ENCODE measurements at places on chromosomes 1 and 21.
A peak's percentile ranks its signal among the peaks of the same experiment; 100 is the strongest.

DNA sequence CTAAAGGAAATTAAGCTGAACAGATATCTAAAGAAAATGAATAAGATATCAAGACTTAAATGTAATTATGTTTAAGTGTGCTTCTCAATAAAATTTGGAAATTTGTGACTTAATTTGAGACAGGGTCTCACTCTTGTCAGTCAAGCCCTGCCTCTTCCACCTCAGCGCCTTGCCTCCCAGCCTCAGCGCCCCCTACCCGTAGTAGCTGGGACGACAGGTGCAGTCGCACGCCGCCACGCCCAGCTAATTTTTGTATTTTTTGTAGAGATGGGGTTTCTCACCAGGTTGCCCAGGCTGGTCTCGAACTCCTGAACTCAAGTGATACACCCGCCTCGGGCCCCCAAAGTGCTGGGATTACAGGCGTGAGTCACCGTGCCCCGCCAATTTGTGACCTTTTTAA, 117.0 kb downstream of the CLEC20A start:
- peak; percentile 5 for DNase-seq

GRCh38 chr21:36874665-36875064, 91.8 kb downstream of the HLCS start:
- DNase-seq = no peak

DNA sequence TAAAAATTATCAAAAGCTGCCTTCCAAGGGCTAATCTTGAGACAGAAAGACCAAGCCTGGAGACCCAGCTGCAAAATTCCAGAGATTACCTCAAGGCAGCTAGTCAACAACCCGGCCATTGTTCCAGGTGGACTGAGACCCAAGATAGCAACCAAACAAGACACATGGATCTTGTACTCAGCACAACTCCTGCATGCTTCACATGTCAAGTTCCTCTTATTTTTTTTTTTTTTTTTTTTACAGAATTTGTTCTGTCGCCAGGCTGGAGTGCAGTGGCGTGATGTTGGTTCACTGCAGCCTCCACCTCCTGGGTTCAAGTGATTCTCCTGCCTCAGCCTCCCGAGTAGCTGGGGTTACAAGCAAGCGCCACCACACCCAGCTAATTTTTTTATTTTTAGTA, 40.1 kb downstream of the CD2 start:
- DNase-seq = no peak

DNA sequence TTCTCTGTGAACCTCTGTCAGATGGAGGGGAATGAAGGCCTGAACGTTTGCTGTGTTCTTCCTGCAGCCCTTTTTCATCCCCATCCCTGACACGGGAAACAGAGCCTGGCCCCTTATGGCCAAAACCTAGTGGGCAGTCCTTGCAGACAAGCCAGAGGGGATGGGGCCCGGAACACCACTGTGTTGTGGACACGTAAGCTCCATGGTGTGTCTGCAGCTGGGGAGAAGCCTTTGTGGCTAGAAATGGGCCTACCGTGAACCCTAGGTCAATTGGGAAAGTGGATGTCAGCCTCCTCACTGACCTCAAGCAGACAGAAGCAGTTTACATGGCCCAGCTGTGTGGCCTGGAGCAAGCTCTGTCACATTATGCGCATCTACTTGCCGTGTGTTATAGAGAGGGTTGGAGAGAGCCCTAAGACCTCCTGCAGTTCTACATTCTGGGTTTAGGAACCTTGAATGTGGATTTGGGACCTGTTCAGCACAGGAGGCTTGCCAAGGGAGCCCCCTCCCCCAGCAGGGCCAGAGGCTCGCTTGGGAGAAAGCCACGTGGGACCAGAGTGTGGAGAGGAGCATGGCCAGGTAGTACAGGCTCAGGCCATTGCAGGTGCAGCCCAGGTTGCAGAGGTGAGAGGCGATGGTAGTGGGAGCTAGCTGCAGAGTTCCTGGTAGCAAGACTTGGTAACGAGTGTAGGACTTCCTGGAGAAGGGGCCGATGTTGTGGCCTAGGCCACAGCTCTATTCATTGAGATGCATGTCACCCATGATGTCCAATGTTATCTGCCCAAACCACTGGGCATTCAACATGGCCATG, 20.7 kb downstream of the PARS2 start:
- DNase-seq = no peak

GRCh38 chr1:91696321-91696720, 189.6 kb downstream of the TGFBR3 start:
- DNase-seq = no peak

DNA sequence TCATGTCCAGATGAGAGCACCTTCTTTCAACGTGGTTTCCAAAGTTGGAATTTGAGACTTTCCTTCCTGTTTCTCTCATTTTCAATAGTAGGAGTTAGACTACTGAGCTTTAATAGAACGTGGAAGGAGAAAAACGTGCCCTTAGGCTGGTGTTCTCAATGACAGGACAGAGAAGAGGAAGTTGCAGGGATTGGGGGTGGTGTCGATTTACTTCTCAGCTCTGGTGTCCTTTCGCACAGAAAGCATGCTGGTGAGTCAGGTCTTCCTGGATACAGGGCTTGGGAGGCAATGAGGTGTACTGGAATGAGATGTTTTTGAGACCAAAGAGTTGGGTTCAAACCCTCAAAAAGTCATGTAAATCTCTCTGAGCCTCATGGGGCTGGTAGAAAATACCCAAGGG, 67.1 kb downstream of the HIVEP3 start:
- DNase-seq = no peak

GRCh38 chr1:226054519-226055327, 7.8 kb upstream of the H3-3A start:
- DNase-seq = no peak

- no peak for DNase-seq
Observed at GRCh38 chr21:38422082-38422481, 76.2 kb downstream of the ERG start.

- DNase-seq = no peak
Observed at GRCh38 chr1:225580238-225581099, 72.5 kb downstream of the ENAH start.

- DNase-seq = no peak
Observed at GRCh38 chr1:208047975-208048374, 137.1 kb upstream of the CD34 start.

DNA sequence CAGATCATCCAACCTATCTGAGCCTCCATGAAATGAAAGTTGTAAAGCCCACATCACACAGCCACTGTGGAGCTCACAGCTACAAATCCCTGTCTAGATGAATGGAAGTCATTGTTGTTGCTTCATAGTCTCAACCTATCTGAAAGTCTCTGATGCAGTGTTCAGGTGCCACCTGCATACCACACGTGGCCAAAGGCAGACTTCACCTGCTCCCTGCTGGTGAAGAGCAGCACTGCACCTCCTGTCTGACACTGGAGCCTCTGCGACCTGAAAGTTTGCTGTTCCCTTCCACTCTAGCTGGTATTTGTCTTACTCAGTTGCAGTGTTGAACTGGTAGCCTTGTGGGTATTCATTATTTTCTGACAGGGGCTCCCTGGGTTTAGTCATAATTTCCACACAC, 18.4 kb downstream of the LORICRIN start:
- DNase-seq = peak; percentile 56

DNA sequence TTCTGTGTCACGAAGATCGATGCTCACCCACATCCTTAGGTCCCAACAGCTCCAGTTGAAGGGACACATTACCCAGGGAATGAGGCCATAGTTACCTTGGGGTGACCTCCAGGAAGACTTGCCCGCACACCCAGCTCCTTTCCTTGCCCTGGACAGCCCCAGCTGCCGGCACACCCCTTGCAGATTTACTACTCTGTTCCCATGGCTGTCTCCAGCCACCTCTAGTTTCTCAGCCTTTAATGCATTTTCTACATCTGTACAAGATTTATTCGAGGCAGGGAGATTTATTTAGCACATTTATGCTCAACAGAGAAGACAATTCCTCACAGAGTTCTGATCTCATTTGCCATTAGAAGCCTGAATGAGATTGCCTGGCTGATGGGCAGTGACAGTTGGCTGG, 36.7 kb downstream of the SYT2 start:
- DNase-seq = no peak

- no peak for DNase-seq
Observed at GRCh38 chr1:40712405-40712944, 21.0 kb downstream of the NFYC start.

DNA sequence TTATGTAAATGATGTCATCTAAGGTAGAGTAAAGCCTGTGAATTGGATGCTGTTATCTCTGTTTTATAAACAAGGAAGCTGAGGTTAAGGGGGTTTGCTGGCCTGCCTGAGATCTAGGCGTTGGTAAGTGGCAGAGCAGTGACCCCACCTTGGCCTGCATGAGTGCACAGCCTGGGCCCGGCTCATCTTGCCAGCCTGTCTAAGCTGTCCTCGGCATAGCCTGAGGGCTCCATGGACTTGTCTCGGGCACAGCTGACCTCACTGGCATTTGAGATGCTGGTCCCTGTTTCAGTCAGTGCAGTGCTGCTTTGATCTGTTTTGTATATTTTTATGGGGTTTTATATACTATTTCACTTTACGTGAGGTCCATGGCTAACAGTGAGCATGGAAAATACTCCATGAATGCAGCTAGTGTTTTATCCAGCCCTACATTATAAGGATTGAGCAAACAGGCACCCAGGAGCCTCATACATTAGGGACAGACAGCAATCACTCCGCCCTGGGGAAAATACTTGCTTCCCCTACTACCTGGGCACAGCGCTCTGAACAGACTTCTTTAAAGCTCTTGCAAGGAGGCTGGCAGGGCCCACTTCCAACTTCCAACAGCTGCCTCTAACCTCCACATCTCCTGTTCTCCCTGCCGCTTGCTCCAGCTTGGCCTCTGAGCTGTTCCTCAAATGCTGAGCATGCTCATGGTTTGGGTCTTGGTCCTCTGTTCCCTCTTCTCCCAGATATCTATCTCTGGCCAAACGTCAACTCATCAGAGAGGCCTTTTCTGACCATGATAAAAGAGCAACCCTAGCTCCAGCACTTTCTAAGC, 150.6 kb upstream of the HMGB4 start:
- DNase-seq = no peak

DNA sequence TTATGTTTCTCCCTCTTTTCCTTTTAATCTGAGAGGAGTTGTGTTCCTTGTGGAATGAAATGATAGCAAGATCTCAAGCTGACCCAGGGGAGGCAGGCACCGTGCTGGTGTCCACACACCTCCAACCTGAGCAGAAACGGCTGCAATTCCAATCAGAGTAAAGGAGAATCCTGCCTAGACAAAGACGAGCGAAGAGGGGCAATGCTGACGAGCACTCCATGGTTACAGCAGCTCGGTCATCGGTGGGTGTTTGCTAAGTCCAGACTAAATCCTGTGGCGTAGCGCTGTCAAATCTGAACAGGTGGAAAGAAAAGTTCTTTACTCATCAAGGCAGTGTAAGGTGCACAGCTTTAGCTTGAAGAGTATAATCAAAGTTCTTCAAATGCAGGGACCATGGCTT, 74.8 kb downstream of the PLD5 start:
- no peak for DNase-seq

- peak; percentile 15 for DNase-seq
Observed at GRCh38 chr21:32096411-32096810, 182.4 kb downstream of the MIS18A start.

DNA sequence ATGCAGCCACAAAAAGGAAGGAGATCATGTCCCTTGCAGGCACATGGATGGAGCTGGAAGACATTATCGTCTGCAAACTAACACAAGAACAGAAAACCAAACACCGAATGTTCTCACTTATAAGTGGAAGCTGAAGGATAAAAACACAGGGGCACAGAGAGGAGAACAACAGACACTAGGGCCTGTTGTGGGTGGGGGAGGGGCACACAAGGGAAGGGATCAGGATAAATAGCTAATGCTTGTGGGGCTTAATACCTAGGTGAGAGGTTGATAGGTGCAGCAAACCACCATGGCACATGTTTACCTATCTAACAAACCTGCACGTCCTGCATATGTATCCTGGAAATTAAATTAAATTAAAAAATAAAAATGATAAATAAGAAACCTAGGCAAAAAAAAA, 969.9 kb downstream of the TTLL7 start:
- no peak for DNase-seq

DNA sequence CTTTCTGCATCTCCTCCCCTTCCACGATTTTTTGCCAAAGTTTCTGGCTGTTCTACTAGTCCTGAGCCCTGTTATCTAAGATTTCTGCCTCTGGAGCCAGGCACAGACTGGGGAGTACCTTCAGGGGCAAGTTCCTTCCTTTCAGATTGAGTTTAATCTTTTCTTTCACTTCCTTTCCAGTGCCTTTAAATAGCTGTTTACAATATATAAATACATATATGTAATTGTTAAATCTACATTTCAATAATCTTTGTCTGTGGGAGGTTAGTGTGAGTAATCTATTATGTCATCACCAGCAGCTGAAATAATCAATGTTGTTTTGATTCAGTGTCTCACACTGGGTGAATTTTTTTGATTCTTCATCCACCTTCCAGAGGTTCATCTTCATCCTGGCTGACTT, 31.8 kb downstream of the DIPK1A start:
- no peak for DNase-seq

GRCh38 chr1:41496080-41497055, 11.9 kb upstream of the EDN2 start:
- DNase-seq = peak; percentile 77

- no peak for DNase-seq
Observed at GRCh38 chr1:214213136-214213535, 67.8 kb upstream of the SMYD2 start.

GRCh38 chr1:183910845-183911244, 105.9 kb downstream of the RGL1 start:
- no peak for DNase-seq

DNA sequence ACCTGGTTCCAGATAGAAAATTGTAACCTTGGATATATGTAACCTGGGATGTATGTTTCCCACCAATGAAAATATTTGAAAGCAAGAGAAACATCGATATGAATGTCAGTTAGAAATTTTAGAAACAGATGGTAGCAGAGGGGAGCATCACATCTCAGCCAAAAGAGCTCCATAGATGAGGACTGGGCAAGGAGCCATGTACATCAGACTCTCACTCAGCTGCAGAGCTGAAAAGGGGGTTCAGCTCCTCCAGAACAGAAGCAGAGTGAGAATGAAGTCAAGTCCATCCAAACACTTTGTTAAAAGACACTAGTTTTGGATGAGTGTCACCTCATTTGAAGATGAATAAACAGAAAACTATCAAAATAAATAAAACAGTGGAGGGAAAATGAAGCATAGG, 202.4 kb downstream of the HMCN1 start:
- no peak for DNase-seq

DNA sequence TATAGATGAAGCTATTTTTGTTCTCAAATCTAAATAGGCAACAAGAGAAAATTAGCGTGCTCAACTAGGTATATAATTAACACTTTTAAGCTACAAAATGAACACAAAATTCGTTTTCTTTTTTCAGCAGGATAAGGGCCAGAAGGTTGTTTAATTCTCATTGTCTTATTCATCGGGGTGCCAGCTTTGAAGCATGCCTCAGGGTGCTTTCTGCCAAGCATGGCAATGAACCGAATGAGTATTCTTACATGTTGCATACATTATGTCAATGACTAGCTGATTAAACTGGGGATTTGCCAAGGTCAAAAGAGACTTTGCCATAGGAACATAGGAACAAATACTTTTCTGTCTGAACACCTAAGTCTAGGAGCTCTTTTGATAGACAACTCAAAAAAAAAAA, 102.0 kb upstream of the MAP1LC3C start:
- no peak for DNase-seq
